Activated T-cell treated with anti-CD3 and anti-CD28 coated beads, Interleukin-2, amount 50 U/mL, for 1 hour (primary cell): ENCODE measurements at places on chromosomes 12 and 14.
A peak's percentile ranks its signal among the peaks of the same experiment; 100 is the strongest.

GRCh38 chr12:53484686-53485575 is 14.3 kb downstream of the MAP3K12 start:
- peak; percentile 16 for DNase-seq

- DNase-seq = no peak
Observed at GRCh38 chr12:50936821-50937530, 15.4 kb upstream of the HIGD1C start.

GRCh38 chr12:54026640-54027441 is 1.4 kb upstream of the HOXC6 start:
- no peak for DNase-seq

DNA sequence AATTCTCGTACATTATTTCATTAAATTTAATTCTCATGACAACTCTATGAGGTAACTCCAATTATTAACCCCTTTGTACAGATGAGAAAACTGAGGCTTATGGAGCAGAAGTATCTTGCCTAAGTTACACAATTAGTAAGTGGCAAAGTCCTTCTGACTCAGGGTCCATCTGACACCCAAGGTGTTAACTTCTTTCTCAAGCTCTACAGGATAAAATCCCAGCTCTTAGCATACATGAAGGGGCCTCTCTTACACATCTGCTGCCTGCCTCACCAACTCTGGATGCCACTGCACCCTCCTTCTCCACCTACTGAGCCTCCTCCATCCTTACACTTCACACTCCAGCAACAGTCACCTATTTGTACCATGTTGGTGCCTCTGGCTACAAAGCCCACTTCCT is 4.3 kb upstream of the KRT72 start:
- DNase-seq = no peak

GRCh38 chr14:91417120-91417982 is at the start of gene CCDC88C:
Gene CCDC88C (minus strand): TSS chr14:91417820. CDS start chr14:91417690, 130 bp downstream.
- DNase-seq = peak; percentile 88

- no peak for DNase-seq
Observed at GRCh38 chr14:102711207-102711606, 66.0 kb upstream of the TRAF3 start.
